CD4-positive, alpha-beta memory T cell (primary cell): ENCODE measurements at places on chromosomes 11 and 22.
A peak's percentile ranks its signal among the peaks of the same experiment; 100 is the strongest.

- DNase-seq, result no peak
Observed at GRCh38 chr11:2474059-2474901, 29.5 kb downstream of the KCNQ1 start.

DNA sequence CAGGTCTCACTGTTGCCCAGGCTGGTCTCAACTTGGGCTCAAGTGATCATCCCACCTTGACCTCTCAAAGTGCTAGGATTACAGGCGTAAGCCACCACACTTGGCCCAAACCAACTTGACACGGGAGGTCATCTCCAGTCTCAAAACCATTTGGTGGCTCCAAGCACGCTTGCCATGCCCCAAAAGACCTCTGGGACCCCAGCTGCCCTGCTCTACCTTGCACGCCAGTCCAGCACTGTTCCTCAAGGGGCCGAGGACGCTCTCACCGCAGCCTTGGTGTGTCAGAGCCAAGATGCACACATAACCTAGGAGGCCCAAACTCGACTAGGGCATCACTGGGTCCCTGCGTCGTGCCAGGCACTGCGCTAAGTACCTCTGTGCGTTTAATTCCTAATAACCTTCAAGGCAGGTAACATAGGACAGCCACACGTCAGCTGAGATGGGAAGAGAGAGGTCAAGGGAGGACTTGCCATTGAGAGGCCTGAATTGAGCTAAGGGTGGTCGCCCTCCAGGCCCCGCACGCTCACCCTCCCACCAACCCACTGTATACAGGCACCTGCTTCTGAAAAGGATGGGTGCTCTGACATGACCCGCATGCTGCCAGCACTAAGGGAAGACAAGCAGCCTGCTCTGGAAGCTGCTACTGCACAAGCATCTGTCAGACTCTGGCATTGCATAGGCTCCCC, 4.6 kb upstream of the GAS2L1 start:
- no peak for DNase-seq

GRCh38 chr22:21939461-21939913, 13.2 kb downstream of the PPM1F start:
- DNase-seq, result no peak

DNA sequence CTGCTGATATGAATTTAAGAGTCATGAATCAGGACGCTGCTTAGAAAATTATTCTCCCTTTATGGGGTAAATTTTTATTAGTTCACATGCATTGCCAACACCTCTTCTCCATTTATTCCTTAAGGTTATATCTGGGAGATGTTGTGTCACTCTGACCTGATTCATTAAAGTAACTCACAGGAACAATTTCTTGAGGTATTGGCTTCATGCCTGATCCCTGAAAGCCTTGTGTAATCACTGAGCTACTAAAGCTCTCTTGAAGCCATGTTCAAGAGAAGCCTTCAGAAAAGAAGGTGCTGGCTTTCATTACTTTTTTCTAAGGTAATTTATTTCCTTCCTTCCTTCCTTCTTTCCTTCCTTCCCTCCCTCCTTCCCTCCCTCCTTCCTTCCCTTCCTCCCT, 420.6 kb downstream of the RAB38 start:
- no peak for DNase-seq

- no peak for DNase-seq
Observed at GRCh38 chr11:86119077-86119476, 50.2 kb upstream of the PICALM start.

- DNase-seq, result no peak
Observed at GRCh38 chr11:8776209-8776608, 93.6 kb downstream of the RPL27A start.

DNA sequence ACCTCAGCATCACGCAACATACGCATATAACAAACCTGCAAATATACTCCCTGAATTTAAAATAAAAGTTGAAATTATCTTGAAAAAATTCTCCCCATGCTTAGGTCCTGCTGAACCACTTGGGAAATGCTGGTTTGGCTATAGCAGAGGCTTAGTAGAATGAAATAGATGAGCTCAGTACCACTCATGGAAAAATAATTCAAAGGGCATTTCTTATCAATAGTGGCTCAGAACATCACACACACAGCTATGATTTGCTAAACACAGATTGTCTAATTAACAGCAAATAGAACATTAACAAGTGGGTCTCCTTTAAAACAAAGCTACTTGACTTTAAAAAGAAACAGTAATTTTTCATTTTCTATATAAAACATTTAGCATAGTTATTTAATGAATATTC, 21.5 kb downstream of the ELMOD1 start:
- no peak for DNase-seq

DNA sequence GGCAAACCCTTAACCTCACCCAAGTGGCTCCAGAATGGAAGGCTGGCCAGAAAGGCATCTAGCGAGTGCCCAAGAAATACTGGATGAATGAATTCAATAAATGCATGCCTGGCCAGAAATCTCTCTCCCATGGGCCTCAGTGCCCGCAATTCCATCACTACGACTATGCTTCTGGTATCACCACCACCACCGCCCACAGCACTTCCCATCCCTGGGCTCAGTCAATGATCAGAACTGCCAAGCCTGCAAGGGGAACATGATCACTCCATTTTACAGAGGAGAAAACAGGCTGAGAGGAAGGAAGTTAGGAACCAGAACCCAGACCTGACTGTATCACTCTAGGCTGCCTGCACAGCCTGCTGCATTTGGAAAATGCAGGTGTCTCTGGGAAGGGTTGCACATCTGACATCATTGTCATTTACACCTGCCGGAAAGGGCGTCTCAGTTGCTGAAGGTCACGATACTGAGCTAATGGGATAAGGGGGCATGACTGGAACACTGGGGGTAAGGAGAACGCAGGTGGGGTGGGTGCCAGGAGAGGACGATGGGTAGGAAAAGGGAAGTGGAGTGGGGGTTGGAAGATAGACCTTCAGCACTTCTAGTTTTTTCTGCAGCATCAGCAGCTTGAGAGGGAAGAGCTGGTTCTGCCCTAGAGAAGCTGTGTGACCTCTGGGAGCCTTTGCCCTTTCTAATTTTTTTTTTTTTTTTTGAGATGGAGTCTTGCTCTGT, 3.2 kb downstream of the GPR152 start:
- DNase-seq, result peak; percentile 13

- no peak for DNase-seq
Observed at GRCh38 chr11:3959903-3960265, 104.4 kb downstream of the STIM1 start.

- DNase-seq, result no peak
Observed at GRCh38 chr22:28477556-28477955, 202.1 kb downstream of the TTC28 start.

DNA sequence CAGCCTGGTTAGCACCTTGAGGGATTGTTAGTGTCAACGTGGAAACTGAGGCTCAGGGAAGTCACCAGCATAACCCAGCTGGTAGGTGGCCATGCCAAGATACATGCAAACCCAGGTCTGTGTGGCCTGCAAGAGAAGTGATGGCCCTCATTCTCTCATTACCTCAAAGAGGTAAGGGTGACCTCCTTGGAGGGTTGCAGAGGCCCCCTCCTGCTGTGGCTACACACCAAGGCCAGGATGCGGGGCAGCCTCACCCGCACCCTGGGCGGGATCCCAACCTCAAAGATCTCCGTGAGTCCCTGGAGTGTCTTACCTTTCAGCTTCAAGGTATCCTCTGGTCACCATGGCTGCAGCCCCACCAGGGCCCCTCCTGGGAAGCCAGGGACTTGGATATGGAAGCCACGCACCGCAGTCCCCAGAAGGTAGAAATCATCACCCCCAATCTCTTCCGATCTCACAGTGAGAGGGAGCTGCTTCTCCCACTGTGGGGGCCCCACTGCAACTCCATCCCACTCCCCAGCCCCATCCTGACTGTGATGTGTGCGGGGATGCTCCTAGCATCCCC, 95.4 kb downstream of the MORC2 start:
- no peak for DNase-seq

- DNase-seq, result no peak
Observed at GRCh38 chr22:41919357-41920224, 4.7 kb upstream of the SHISA8 start.

DNA sequence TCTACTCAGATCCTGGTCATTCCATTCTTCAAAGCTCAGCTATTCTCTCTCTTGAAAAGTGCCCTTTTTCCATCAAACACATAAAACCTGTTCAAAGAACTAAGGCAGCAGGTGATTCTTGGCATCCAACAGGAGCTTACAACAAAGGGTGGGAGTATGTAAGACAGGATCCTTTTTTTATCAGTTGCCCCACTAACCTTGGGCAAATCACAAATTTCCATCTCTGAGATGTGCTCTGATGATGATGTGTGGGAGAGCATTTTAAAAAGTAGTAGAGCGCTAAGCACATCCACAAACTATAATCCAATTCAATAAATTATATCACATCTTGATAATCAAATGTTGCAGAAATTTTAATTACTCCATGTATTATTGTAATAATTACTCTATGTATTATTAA, 53.7 kb upstream of the FDX1 start:
- DNase-seq, result no peak

DNA sequence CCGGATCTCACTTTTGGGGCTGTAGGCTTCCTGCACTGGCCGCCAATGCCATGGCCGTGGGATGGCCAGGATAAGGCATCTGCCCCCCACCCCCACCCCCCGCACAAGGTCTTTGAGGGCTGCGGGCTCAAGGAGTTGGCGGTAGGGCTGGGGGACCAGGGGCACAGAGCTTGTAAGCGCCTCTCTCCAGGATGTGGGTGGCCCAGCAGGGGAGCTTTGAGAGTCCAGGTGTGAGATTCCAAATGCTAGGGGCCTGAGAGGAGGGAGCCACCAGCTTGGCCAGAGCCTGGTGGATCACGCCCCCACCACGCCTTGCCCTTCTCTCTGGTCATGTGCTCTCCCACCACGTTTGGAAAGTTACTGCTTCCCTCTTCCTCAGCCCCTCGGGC, 5.0 kb downstream of the CD81 start:
- DNase-seq, result no peak

GRCh38 chr11:107858217-107859070, at the start of gene SLC35F2:
SLC35F2 (minus strand) TSS chr11:107858787; CDS start chr11:107858767, 20 bp downstream.
- DNase-seq, result peak; percentile 64

GRCh38 chr11:58465690-58466089, 23.7 kb upstream of the OR5B12 start:
- no peak for DNase-seq

DNA sequence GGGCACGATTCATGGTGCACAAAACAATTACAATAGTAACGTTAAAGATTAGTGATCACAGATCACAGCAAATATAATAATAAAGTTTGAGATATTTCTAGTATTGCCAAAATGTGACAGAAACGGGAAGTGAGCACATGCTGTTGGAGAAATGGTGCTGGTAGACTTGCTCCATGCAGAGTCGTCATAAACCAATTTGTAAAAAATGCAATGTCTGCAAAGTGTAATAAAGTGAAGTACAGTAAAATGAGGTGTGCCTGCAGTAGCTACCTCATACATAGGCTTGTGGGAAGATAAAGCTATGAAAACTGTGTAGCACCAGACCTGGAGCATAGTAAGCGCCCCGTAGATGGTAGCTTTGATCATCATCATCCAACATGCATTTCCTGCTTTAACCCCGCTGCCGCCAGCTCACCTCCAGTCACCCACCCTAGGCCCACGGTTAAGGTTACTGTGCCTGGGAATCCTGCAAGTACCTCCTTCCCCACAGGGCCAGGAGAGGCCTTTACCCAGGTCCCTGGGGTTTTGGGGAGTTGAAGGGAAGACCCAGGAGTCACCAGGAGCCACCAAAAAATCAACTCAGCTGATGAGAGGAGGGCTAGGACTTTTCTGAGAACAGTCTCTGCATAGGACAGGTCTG, 59.2 kb downstream of the MYO7A start:
- DNase-seq, result no peak

- DNase-seq, result no peak
Observed at GRCh38 chr11:112522536-112522935, 261.9 kb upstream of the PLET1 start.

GRCh38 chr11:77046060-77046501, 11.9 kb downstream of the B3GNT6 start:
- peak; percentile 55 for DNase-seq

DNA sequence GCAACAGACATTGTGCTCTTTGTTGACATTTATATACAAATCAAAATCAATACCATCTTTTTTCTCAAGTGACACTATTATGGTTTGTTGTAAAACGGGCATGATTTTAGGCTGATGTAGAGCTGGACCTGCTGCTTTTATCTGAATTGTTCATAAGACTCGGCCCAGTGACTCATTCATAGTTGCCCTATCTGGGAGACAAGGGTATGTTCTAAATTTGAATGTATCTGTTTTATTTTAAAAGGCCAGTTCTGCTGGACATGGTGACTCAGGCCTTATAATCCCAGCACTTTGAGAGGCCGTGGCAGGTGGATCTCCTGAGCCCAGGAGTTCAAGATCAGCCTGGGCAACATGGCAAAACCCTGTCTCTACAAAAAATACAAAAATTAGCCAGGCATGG, 39.3 kb downstream of the CEP295 start:
- no peak for DNase-seq

DNA sequence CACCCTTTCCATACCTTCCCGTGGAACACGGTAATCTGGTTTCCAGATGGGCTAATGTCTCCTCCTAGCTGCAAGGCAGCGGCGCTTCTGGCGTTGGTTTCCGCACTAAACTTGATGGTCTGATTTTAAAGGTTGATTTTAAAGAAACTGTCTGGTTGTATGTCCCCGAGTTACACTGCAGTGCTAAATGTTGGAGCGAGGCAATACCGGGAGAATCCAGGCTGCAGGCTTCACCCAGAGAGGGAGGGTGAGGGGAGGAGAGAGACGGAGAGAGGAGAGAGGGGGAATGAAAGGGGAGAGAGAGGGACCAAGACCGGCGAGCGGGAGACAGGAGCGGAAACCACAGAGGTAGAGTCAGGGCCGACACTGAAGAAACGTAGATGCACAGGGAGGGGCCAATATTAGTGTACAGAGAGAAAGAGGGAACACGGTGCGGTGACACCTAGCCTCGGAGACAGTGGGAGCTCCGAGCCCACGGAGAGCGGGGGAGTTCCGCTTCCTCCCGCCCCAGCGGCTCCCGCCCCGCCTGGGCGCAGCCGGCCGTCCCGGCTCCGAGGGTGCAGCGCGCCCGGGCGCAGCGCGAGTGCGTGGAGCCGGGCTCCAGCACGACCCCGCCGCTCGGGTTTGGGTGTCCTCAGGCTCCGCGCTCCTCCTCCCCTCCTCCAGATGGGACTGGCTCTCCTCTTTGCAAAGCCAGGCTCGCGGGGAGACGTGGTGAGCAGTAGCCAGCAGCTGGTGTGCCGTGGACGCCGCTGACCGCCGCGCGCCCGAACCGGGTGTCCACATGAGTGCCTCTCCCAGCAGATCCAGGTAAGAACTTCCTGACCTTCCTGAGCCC, 71.9 kb upstream of the GRAMD1B start:
- DNase-seq, result peak; percentile 28

DNA sequence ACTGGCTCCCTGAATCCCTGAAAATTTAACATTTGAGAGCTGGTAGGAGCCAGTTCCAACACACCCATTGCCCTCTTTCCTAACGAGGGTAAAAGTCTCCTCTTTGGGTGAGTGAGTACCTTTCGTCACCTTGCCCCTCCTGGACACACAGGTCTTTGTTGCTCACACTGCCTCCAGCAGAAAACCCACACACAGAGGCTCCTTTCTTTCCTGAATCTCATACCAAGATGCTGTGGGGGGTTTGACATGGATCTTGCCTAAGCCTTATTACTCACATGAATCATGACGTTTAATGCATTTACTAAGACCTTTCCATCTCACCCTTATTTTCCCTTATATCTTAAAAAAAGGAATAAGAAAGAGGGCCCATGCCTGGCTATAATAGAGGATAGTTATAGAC, 53.0 kb downstream of the PARVA start:
- no peak for DNase-seq

GRCh38 chr11:70517203-70517602, 118.9 kb downstream of the CTTN start:
- DNase-seq, result no peak
